ENCODE measurements at places on chromosomes 2 and 18.

GRCh38 chr2:158685646-158686045 lies 109.5 kb upstream of the DAPL1 start:
- no peak for DNase-seq

GRCh38 chr2:237857791-237858190 lies 1.6 kb upstream of the RAMP1 start:
- DNase-seq: no peak

DNA sequence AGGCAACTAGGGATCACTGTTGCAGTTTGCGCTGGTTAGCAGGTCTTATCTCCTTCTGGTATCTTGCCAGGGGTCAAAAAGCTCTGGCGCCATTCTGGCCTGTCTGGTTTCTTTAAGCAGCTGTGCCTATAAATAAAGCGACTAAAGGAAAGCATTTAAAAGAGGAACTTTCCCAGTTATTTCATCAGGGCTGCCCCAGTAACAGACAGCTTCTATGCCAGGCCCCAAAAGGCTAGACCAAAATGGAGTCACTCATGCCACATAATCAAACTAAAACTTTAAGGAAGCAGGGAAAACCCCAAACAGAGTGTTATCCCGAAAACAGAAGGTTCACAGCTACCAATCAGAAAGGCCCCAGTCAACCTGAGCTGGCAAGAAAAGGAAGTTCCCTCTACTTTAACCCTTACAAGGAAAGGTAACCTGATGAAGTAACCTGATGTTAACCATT lies 41.2 kb upstream of the HNRNPA3 start:
- DNase-seq: no peak

DNA sequence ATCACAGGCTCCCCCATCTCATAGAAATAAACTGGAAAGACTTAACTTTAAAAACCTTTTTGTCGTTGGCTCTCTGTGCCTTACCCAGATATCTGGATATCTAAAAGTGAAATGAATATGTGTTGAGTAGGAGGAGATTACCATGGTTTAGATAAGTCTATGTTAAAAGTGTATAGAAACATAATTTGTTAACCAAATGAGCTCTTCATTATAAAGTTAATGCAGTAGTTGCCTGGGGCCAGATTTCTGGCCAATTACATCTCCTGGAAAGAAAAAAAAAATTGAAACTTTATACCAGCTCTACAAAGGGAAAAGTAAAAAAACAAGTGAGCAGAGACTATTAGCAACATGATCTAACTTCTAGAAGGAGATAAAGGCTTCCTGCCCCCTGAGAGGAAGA lies 259.6 kb upstream of the UBE2E3 start:
- DNase-seq: no peak

DNA sequence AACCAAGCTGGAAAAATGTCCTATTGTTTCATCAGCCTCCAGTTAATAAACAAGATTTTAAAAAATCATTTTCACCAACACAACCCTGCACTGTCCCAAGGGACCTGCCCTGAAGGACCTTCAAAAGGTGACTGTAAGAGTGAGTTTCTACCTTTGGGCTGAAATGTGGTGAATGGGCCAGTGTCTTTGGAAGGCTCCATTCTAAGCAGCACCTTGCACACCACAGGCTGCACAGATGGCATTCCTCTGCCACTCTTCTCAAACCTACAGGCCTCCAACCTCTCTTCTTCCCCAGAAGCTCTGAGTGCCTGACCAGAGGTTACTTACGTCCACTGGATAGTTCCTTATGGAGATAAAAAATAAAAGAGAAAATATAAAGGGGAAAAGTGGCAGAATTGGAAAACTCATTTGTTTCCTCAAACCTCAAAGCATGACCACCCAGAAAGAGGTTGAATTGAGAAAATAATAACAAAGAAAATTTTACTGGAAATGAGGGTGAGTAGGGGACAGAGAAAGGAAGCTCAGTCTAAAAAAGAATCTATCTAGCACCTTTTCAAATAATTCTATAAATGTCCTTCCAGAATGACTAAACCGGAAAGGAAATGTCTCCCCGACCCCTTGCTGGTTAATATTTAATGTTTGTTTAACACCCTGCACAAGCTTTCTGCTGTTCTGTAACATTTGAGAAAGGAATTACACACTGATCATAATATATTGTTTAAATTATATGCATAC lies 175.7 kb downstream of the METTL4 start:
- DNase-seq: no peak
